ENCODE measurements at places on chromosomes 12 and 14.

- no peak for DNase-seq
Observed at GRCh38 chr12:96220902-96221301, 26.7 kb downstream of the ELK3 start.

DNA sequence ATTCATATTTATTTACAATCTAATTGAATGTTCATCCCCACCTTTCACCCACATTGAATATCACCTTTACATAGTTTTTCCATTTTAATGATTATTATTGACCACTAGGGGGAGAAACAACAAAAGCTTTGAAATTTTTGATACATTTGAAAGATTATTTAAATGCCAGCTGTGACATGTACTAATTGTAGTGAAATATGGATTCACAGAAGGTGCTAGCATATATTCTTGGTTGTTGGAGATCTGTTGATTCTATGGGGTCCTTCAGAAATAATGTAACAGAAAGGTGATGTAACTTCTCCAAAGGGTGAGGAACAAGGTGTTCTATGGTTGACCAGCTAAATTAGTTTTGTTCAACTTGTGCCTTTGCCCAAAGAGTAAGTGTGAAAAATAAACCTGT lies 22.4 kb upstream of the GPR33 start:
- no peak for DNase-seq

GRCh38 chr12:48890657-48891418 lies 25.2 kb upstream of the RND1 start:
- DNase-seq = peak; percentile 53

GRCh38 chr12:3271639-3272038 lies 194.5 kb downstream of the TSPAN9 start:
- no peak for DNase-seq

- DNase-seq = no peak
Observed at GRCh38 chr14:21038441-21039422, 3.4 kb upstream of the RNASE7 start.

DNA sequence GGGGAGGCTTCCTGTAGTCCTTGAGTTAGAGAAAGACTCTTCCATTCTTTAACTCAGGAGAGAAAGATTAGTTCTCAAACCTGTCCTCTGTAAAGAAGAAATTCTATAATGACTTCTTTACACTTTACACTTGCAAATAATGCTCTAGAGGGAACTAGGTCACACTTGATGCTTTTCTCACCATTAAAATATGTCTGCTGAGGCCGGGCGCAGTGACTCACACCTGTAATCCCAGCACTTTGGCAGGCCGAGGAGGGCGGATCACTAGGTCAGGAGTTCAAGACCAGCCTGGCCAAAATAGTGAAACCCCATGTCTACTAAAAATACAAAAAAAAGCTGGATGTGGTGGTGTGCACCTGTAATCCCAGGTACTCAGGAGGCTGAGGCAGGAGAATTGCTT lies 6.3 kb downstream of the NTN4 start:
- DNase-seq = no peak

DNA sequence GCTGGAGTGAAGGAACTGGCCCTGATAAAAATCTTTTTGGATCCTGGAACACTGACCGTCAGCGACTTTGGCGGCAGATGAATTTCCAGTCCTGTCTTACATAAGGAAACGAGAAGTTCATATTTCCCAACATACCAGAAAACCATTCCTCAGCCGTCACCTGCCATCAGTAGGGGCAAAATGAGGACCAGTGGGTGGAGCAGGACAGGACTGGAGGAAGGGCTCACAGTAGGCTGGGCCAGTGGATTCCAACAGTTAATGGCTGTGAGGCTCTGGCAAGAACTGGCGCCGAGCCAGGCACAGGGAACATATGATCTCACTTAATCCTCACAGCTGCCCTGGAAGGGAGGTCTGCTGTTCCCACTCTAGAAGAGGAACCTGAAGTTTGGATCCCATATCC lies 67.2 kb upstream of the FAM181A start:
- no peak for DNase-seq

DNA sequence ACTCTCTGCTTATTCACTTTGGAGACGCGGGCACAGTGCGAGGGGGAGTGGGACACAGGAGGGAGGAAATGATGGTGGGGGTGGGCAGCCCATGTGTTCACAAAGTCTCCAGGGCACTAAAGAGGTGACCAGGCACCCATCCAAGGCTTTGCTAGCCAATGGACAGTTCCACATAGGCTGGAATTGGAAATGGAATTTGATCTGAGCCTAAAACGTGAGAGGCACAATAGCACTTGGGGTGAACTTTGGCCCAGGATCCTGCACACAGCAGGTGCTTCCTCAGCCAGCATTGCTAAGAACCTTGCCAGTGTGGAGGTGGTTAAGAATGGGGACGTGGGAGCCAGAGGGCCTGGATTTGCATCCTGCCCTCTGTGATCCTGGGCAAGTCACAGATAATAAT lies 193.8 kb downstream of the CHST11 start:
- DNase-seq = no peak

- DNase-seq = no peak
Observed at GRCh38 chr12:132582058-132582420, 28.3 kb downstream of the LRCOL1 start.

GRCh38 chr14:97275276-97275675 lies 478.1 kb downstream of the VRK1 start:
- DNase-seq = no peak

- no peak for DNase-seq
Observed at GRCh38 chr12:82931349-82932116, 244.8 kb downstream of the TMTC2 start.

DNA sequence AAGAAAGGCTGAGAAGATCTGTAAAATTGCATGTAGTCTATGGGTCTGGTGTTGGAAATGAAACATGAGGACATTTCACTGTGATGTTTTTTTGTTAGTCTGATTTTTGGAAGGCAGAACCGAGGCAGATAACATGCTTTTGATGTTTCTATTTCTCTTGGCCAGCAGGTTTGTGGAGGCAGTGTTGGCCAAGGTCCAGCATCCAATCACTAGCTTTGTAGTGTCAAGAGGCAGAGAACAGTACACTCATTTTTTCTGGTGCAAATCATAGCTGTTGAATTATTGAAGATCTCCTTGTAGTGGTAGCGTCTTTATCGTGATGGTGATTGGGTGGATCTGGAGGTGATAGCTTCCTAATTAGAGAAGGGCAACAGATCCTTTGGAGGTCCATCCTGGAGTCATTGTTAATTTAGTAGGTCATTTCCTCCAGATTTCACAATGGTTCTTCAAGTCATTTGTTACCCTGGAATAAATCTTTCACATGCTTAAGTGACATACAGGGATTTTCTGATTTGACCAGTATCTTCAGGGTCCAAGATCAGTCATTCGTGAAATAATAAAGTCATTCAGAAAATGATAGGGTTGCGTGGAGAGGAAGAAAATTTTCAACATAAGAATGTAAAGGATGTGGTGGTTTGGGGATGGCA lies 252.4 kb upstream of the CPNE8 start:
- DNase-seq = no peak

DNA sequence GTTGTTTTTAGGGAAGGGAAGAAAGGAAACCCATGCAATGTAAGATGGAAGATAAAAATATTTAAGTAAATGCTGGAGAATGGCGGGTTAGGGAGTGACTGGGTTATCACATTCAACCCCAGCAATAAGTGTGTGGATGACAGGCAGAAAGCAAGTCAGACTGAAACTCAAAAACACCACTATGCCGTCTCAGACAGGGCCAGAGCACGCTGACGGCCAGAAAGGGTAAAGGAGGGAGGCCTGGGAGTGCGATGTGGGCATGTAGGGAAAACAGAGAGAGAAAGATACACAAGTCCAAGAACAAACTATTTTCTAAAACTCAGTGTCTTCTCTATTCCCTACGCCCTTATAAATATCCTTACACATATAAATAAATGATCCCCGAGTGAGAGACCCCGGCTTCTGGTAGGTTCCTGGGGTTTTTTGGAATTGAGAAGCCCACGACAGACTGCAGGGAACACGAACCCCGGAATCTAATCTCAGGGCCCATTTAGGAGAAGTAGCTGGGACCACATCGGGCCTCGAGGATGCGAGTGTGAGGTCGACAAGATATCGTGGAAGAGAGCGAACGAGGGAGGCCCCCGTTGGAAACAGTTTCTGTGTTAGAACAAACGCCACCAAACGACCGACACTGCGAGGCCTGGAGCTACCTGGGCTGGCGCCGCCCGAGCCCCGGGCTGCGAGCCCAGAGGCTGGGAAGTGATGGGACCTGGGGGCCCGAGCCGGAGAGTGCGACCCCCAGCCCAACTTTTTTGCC lies 735 bp upstream of the OTX2 start:
- no peak for DNase-seq

DNA sequence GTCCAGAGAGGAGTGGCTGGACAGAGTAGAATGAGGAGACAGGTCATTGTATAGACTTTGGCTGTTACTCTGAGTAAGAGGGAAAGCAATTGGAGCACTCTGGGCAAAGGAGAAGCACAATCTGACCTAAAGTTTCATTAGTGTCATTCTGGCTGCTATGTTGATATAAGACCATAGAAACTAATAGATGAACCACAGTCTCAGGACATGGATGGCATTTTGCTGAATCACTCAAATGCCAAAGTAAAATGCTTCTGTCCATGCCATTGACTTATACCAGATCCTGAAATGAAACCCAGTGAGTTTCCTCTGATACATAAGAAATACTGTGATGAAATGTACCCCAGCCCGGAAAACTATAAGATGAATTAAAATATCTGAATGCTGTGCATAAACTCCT lies 65.8 kb upstream of the COCH start:
- DNase-seq = no peak

- no peak for DNase-seq
Observed at GRCh38 chr14:71606575-71606974, 325.7 kb upstream of the RGS6 start.

DNA sequence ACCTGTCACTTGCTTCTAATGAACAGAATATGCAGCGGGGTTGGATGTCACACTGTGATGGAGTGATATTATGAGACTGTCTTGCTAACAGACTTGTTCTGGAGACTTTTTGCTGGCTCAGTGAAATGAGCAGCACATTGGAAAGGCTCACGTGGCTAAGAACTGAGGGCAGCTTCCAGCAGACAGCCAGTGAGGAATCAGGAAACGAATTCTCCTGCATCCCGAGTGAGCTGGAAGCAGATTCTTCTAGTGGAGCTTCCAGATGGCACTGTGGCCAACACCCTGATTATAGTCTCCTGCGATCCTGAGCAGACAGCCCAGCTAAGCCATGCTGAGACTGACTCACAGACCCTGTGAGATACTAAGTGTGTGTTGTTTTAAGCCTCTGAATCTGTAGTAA lies 16.1 kb upstream of the TSPAN9 start:
- DNase-seq = no peak

GRCh38 chr12:103680591-103681141 lies 93.6 kb downstream of the STAB2 start:
- DNase-seq = no peak

- no peak for DNase-seq
Observed at GRCh38 chr14:68444449-68445168, 348.3 kb downstream of the ZFP36L1 start.

- DNase-seq = no peak
Observed at GRCh38 chr14:72888636-72889201, 5.2 kb downstream of the DPF3 start.

GRCh38 chr12:92547420-92547819 lies 155.4 kb upstream of the PLEKHG7 start:
- no peak for DNase-seq

DNA sequence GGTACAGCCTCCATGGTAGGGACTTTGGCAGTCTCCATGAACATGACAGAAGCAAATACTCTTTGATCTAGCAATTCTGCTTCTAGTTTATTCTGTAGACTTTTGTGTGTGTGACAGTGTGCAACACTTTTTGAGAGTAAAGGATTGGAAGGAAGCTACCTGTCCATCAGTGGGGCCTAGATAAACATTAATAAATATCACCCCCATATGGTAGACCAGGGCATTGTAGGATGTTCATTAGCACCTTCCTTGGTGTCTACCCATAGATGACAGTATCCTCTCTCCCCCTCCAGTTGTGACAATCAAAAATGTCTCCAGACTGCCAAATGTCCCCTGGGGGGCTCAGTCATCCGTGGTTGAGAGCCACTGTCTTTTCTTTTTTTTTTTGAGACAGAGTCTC lies 10.8 kb downstream of the SNRNP35 start:
- no peak for DNase-seq

- DNase-seq = no peak
Observed at GRCh38 chr14:70045844-70046535, 142.8 kb downstream of the SLC8A3 start.

GRCh38 chr14:96037891-96038557 lies 1.1 kb upstream of the C14orf132 start:
- DNase-seq = no peak

DNA sequence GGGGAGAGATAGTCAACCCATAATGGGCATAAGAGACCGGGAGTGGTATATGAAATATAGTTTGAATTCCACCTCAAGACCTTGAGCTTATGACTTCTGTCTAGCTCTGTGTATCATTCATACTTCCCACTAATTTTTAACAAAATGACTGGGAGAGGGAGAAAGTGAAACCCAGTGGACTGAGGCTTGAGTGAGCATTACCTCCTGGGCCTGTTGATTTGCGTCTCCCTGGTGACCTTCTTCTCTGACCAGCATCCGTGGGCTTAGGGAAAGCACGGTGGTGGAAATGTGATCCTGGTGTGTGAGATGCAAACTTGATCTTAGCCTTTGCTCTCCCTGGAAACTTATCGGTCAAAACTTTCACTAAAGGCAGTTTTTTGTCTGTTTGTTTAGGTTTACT lies 207.9 kb upstream of the BCL2L14 start:
- DNase-seq = no peak

GRCh38 chr12:6980740-6981139 lies 10.0 kb downstream of the EMG1 start:
- DNase-seq = no peak

- no peak for DNase-seq
Observed at GRCh38 chr14:54564071-54564867, 2.7 kb upstream of the SAMD4A start.

- DNase-seq = no peak
Observed at GRCh38 chr12:121524196-121524916, 56.5 kb downstream of the KDM2B start.

DNA sequence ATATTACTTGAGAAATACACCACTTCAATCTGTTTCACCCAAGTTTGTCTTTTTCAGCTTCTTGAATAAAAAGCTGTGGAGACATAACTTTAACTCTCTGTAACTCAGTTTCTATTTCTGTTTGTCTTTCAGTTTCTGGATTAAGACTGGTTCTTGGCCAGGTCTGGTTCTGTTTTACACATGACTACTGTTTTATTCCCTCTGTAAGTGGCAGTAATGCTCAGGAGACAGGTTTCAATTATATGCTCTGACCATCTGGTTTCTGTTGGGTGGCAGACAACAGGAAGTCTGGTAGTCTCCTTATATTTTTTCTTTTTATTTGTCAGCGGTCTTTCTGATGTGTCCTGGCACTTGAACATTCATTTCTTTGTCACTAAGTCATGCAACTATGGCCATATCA lies 102.9 kb downstream of the RPS29 start:
- no peak for DNase-seq

- no peak for DNase-seq
Observed at GRCh38 chr14:102849526-102850379, 72.5 kb downstream of the TRAF3 start.

DNA sequence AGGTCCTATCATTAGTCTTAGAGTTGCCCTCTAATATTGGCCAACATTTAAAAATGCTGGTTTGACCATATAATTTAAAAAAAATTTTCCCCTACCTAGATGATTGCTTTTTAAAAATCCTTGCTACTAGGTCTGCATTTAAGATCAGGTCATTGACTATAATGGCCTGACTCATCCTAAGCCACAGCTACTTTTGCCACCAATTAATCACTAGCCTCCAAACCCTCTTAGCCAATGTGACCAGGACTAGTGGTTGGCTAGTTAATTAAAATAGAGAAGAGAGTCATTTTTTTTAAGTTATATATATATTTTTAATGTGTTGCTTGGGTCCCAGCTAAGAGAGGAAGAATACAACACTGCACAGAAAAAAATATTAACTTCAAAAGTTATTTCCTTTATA lies 57.5 kb downstream of the SOS2 start:
- DNase-seq = no peak
